ENCODE measurements at places on chromosomes 3 and 15. TPM values are rescaled to one million over a fixed set of nuclear protein-coding genes. Genes with fewer than 3 reads are reported as not detected.

Gene LSG1
- 21.0 TPM for total RNA-seq

DNA sequence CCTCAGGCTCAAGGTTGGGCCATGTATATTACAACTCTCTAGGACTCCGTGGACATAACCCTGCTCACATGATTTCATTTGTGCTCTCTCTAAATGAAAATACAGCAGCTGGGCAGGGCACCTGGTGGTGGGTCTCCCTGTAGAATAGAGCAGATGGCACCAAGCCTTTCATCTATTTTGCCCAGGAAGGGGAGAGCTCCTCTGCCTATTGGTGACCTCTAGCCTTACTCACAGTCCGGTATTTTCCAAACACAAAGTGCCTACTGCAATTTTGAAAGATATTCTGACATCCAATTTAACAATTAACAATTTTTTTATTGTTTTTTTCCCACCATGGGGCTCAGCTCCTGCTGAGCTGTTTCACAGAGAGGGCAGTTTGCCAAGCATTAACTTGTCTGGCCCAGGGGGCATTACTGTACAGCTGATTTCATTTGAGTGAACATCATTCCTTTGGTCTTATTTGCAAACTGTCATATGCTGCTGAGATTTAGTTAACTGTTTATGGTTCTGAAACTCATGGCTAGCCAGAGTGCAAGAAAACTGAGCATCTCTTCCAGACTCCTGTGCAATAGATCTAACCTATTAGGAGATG is 474.0 kb downstream of the EPHB1 start:
- H3K36me3 ChIP-seq = no peaks in the 10 kb centered on the region
- no peak for DNase-seq
- no peak overlapping the region for H3K4me3 ChIP-seq

DNA sequence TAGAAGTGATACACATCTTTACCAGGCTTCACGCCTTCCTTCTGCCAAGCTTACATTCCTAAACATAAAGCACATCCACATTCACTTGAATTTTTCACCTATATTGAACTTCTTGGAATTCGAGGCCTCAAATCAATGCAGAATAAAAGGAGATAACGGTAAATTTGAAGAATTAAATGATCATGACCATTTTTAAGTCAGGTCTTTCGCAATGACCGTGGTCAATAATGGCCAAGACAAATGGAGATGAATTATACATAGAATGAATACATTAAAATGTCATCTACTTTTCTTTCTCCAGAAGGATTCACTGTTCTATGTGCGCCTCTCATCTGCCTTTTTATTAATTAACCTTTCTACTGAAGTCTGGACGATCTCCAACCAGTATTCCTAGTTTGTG is 5.3 kb upstream of the GOLGA8A start:
- no peak overlapping the region for H3K27ac ChIP-seq
- no peaks in the 10 kb centered on the region for H3K27me3 ChIP-seq
- no peaks in the 10 kb centered on the region for H3K36me3 ChIP-seq
- no peak overlapping the region for H3K4me3 ChIP-seq

Gene DUOXA2
- not detected for total RNA-seq

- H3K36me3 ChIP-seq = no peaks in the 10 kb centered on the region
- H3K4me1 ChIP-seq = no peaks in the 10 kb centered on the region
- H3K27ac ChIP-seq = no peak overlapping the region
- H3K27me3 ChIP-seq = no peaks in the 10 kb centered on the region
These were observed 9.1 kb downstream of the NCEH1 start for GRCh38 chr3:172701751-172702150.

Gene OSBPL10
- 77.7 TPM for total RNA-seq

Gene GNAI2
- total RNA-seq = 149 TPM

DNA sequence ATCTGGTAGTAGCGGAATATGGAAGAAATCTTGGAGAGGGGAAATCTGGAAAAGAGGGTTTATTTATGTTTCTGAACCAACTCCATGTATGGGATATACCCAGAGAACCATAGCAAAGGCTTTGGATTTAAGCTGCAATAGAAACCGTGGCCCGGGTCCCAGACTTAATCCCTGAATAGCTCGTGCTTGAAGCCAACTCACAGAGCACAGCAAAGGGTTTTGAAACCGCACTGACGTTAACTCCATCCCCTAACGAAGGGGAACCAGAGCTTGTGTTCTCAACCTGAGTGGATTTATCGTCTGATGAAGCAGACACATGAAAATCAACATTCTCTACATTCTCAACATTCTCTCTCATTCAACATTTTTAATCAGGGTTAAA is 154.6 kb downstream of the APBA2 start:
- H3K27me3 ChIP-seq = no peaks in the 10 kb centered on the region
- no peak overlapping the region for H3K27ac ChIP-seq
- no peak overlapping the region for H3K4me3 ChIP-seq
- H3K4me1 ChIP-seq = no peaks in the 10 kb centered on the region

DNA sequence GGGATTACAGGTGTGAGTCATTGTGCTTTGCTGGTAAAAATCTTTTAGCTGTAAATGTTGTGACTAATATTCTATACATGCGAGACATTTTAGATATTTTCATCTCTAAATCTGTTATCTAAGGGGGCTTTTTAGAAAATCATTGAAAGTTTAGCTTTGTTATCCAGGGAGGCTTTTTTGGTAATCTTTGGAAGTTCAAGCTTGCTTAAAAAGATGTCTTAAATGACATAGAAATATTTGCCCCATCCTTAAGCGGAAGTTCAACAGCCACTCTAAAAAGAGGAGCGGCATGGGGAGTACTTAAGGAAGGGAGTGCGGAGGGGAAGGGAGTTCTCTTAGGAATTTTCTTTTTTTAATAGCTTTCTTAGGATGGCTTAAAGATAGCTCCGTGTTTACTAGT is 26.1 kb downstream of the DNAJC13 start:
- no peaks in the 10 kb centered on the region for H3K36me3 ChIP-seq
- no peak for DNase-seq
- no peaks in the 10 kb centered on the region for H3K27me3 ChIP-seq
- no peak overlapping the region for H3K27ac ChIP-seq
- peaks cover 15% of the 10 kb centered on the region for H3K4me1 ChIP-seq
- H3K4me3 ChIP-seq = no peak overlapping the region

- H3K27me3 ChIP-seq = no peaks in the 10 kb centered on the region
- peaks cover 10% of the 10 kb centered on the region for H3K4me1 ChIP-seq
- H3K4me3 ChIP-seq = no peak overlapping the region
- no peaks in the 10 kb centered on the region for H3K36me3 ChIP-seq
- no peak overlapping the region for H3K27ac ChIP-seq
These were observed 59.8 kb downstream of the ZNF860 start for GRCh38 chr3:32041316-32041715.

Gene TMEM108
- 3.0 TPM for total RNA-seq

Gene MCTP2
- 4.4 TPM for total RNA-seq

Gene HYAL2
- total RNA-seq = 41.6 TPM

Measured in sigmoid colon (tissue), 7 donors.